ENCODE measurements at places on chromosomes 6 and 20.
A peak's percentile ranks its signal among the peaks of the same experiment; 100 is the strongest.

DNA sequence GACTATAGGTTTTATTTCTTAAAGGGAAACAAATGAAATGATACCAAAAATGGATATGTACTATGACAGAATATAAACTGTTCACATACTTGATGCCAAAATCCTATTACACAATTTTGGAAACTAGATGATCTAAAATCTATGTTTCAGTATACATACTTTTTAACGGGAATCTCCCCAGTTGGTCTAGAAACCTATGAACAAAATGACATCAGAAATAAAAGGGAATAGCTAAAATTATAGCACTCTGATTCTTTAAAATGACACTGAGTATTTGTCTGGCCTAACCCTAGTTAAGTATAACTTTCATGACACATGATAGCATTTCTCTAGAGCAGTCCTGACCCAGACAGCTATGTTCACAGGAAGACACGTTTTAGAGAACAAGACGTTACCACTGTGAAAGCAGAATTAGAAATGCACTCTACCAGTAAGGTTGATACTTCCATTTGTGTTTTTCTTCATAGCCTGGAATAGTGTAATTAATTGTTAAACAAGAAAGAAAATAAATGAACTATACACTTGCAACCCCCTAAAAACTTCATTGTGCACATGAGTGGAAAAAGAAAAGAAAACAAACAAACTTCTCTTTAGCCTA is 3.3 kb downstream of the OSER1 start:
- no peaks in the 10 kb centered on the region for H3K27me3 ChIP-seq
- no peak for DNase-seq
- H3K4me3 ChIP-seq = peak overlapping the region; percentile 13
- peaks cover 21% of the 10 kb centered on the region for H3K36me3 ChIP-seq

DNA sequence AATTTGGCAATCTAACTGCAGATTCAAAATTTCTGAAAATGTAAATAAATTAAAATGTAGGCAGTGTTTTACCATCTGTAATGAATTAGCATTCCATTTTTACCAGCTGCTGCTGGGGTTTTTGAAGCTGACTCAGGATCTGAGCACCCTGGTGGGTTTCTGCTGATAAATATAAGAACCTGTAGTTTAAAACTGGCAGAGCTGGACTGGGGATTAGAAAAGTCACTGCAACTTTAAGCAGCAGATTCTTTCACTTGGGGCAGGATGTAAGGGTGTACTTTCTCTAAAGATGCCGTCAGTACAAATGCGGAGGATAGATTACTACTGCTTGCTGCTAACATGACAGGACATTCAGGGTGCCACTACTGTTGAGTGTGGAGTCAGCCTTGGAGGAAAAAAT is 341.8 kb downstream of the CDKAL1 start:
- no peak overlapping the region for H3K4me3 ChIP-seq
- no peak overlapping the region for H3K27ac ChIP-seq
- peaks cover 32% of the 10 kb centered on the region for H3K36me3 ChIP-seq
- DNase-seq = no peak

DNA sequence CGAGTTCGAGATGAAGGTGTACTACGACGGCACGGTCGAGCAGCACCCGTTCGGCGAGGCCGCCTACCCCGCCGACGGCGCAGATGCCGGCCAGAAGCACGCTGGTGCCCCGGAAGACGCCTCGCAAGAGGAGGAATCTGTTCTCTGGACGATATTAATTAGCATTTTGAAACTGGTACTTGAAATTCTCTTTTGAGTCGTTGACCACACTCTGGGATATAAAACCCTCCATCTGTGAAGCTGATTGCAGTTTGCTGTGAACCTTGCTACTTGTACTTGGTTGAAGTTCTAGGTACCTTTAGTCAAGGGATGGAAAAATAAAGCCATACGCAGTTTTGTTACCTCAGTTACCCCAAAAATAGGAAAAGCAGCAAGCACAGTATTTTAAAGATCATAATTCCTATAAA is 917 bp downstream of the C6orf120 start:
- H3K27me3 ChIP-seq = no peaks in the 10 kb centered on the region
- H3K27ac ChIP-seq = peak overlapping the region; percentile 93
- H3K36me3 ChIP-seq = peaks cover 41% of the 10 kb centered on the region
- peak overlapping the region; percentile 93 for H3K4me3 ChIP-seq
- DNase-seq = no peak

GRCh38 chr6:45816674-45817297 is 198.9 kb downstream of the CLIC5 start:
- no peak overlapping the region for H3K27ac ChIP-seq
- H3K36me3 ChIP-seq = peaks cover 4% of the 10 kb centered on the region
- no peak overlapping the region for H3K4me3 ChIP-seq

GRCh38 chr6:23180504-23181293 is 611.3 kb downstream of the HDGFL1 start:
- H3K27me3 ChIP-seq = no peaks in the 10 kb centered on the region
- H3K4me3 ChIP-seq = no peak overlapping the region
- no peaks in the 10 kb centered on the region for H3K36me3 ChIP-seq
- no peaks in the 10 kb centered on the region for H3K4me1 ChIP-seq
- H3K27ac ChIP-seq = no peak overlapping the region
- DNase-seq = no peak

DNA sequence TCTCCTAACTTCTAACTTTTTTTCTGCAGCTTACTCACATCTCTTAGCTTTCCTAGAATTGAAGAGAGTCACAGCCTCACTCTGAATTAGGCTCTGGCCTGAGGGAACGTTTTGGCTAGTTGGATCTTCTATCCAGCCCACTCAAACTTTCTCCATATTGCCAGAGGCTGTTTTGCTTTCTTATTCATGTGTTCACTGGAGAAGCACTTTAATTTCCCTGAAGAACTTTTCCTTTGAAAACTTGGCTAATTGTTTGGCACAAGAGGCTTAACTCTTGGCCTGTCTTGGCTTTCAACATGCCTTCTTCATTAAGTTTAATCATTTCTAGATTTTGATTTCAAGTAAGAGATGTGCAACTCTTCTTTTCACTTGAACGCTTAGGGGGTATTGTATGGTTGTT is 138.2 kb upstream of the PLCB4 start:
- no peaks in the 10 kb centered on the region for H3K36me3 ChIP-seq
- no peak for DNase-seq
- H3K27me3 ChIP-seq = no peaks in the 10 kb centered on the region
- no peak overlapping the region for H3K4me3 ChIP-seq
- H3K27ac ChIP-seq = no peak overlapping the region

DNA sequence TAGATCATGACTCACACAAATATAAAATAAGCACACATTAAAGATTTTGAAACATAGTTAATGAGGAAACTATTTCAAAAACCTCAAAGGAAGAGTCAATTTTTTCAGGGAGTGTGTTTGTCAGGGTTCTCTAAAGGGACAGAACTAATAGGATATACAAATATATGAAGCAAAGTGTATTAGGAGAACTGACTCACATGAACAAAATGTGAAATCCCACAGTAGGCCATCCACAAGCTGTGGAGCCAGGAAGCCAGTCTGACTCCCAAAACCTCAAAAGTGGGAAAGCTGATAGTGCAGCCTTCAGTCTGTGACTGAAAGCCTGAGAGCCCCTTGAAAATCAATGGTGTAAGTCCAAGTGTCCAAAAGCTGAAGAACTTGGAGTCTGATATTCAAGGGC is 898.0 kb upstream of the EYS start:
- no peaks in the 10 kb centered on the region for H3K36me3 ChIP-seq
- H3K4me3 ChIP-seq = no peak overlapping the region
- H3K27ac ChIP-seq = no peak overlapping the region
- H3K27me3 ChIP-seq = no peaks in the 10 kb centered on the region
- no peaks in the 10 kb centered on the region for H3K4me1 ChIP-seq
- no peak for DNase-seq

- H3K36me3 ChIP-seq = peaks cover 63% of the 10 kb centered on the region
- no peak overlapping the region for H3K4me3 ChIP-seq
- DNase-seq = no peak
- no peaks in the 10 kb centered on the region for H3K27me3 ChIP-seq
- peaks cover 18% of the 10 kb centered on the region for H3K4me1 ChIP-seq
Measured at GRCh38 chr6:161110028-161110779, 118.6 kb downstream of the MAP3K4 start.

DNA sequence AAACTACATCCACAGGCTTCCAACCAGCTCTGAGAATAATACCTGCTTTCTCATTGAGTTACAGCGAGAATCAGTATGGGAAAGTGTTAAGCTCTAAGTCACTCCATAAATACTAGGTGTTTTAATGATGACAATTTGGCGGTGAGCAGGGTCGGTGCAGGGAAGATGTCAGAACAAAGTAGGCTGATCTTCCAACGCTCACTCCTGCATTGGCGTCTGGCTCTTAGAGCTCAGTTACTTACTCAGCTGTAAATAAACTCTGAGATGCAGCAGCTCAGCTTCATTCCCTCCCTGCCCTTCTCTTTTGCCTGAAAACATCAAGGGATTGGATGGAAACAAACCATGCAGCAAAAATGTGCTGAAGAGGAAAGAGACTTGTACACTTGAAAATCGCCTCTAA is 102.5 kb upstream of the SPACA1 start:
- DNase-seq = no peak
- no peak overlapping the region for H3K27ac ChIP-seq
- no peaks in the 10 kb centered on the region for H3K4me1 ChIP-seq
- peaks cover 16% of the 10 kb centered on the region for H3K27me3 ChIP-seq
- H3K36me3 ChIP-seq = no peaks in the 10 kb centered on the region

DNA sequence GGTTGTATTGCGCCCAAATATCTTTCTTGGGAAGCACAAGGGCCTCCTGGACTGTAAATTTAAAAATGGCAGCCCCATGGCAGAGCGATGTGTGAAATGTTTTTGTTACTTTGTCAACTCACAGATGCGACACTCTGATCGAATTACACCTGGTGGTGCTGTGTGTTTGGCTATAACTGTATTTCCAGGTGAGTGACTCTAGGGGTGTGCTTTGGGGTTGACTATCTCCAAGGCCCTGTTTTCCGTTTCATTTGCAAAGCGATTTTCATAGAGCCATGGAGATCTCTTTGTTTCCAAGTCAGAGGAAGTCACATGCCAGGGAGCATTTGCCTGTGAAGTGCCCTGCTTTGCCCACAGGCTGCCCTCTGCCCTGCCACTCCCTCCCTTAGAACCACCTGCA is 93.5 kb downstream of the CDC5L start:
- H3K4me1 ChIP-seq = no peaks in the 10 kb centered on the region
- H3K4me3 ChIP-seq = no peak overlapping the region
- peaks cover 1% of the 10 kb centered on the region for H3K27me3 ChIP-seq
- DNase-seq = no peak
- H3K27ac ChIP-seq = no peak overlapping the region

GRCh38 chr20:62219101-62219991 is 732 bp downstream of the HRH3 start:
- H3K27ac ChIP-seq = no peak overlapping the region
- no peak for DNase-seq
- no peak overlapping the region for H3K4me3 ChIP-seq
- H3K36me3 ChIP-seq = no peaks in the 10 kb centered on the region
- H3K27me3 ChIP-seq = peaks cover 40% of the 10 kb centered on the region
- H3K4me1 ChIP-seq = no peaks in the 10 kb centered on the region

DNA sequence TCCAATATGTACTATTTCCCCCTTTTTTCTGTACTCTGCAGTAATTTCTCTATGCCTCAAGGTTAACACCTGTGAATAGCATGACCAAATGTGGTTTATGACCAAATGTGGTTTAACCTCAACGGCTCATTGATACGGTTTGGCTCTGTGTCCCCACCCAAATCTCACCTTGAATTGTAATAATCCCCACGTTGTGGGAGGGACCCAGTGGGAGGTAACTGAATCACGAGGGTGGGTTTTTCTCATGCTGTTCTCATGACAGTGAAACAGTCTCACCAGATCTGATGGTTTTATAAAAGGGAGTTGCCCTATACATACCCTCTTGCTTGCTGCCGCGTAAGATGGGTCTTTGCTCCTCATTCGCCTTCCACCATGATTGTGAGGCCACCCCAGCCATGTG is 18.7 kb downstream of the DEK start:
- no peaks in the 10 kb centered on the region for H3K27me3 ChIP-seq
- peak overlapping the region; percentile 22 for H3K4me3 ChIP-seq
- peak overlapping the region; percentile 53 for H3K27ac ChIP-seq

DNA sequence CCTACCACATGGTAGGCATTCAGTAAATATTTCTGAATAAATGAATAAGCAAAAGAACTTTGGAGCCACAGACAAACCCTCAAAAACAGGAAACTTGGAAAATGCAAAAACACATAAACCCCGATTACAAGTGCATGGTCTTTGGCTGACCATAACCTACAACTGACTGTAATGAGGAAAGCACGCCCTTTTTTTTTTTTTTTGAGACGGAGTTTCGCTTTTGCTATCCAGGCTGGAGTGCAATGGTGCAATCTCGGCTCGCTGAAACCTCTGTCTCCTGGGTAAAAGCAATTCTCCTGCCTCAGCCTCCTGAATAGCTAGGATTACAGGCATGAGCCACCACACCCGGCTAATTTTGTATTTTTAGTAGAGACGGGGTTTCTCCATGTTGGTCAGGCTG is 11.9 kb upstream of the LATS1 start:
- peaks cover 6% of the 10 kb centered on the region for H3K4me1 ChIP-seq
- peaks cover 31% of the 10 kb centered on the region for H3K36me3 ChIP-seq
- H3K4me3 ChIP-seq = no peak overlapping the region
- no peak for DNase-seq

- peak within 1 kb of the TSS; percentile 78 for H3K4me3 ChIP-seq
- peaks cover 31% of the 10 kb centered on the region for H3K4me1 ChIP-seq
- H3K27me3 ChIP-seq = peaks cover 70% of the 10 kb centered on the region
- peak; percentile 92 for DNase-seq
- H3K27ac ChIP-seq = peak within 1 kb of the TSS; percentile 84
- H3K36me3 ChIP-seq = peaks cover 2% of the 10 kb centered on the region
Measured at GRCh38 chr6:149963462-149964307, at the start of gene ULBP1. TSS of gene ULBP1 (plus strand) at chr6:149963943. CDS start at chr6:149964050, 107 bp downstream.

- no peak overlapping the region for H3K4me3 ChIP-seq
- DNase-seq = peak; percentile 81
- peaks cover 11% of the 10 kb centered on the region for H3K27me3 ChIP-seq
- H3K36me3 ChIP-seq = no peaks in the 10 kb centered on the region
Measured at GRCh38 chr6:44078827-44079671, 48.2 kb downstream of the MRPL14 start.

DNA sequence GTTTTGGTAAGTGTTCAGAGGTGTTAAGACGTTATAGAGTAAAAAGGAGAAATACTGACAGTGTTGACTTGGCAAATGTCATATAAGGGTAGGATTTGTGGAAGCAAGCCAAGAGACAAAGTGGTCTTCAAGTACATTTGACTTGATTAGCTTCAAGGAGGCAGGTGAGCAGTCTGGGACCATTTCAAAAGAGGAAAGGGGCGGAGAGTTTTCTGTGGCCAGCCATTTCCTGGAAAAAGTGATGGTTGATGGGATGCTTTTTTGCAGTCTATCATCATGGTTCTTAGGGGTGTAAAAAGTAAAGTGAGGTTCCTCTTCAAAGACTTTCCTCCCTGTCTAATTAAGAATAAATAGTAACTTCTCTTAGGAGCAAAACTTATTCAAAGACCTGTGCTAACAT is 28.7 kb downstream of the FKBP1A start:
- no peaks in the 10 kb centered on the region for H3K27me3 ChIP-seq
- H3K36me3 ChIP-seq = peaks cover 87% of the 10 kb centered on the region
- peaks cover 67% of the 10 kb centered on the region for H3K4me1 ChIP-seq
- peak overlapping the region; percentile 40 for H3K4me3 ChIP-seq
- DNase-seq = peak; percentile 59

- H3K36me3 ChIP-seq = no peaks in the 10 kb centered on the region
- no peak overlapping the region for H3K27ac ChIP-seq
- peaks cover 21% of the 10 kb centered on the region for H3K27me3 ChIP-seq
- H3K4me1 ChIP-seq = peaks cover 12% of the 10 kb centered on the region
Measured at GRCh38 chr6:46057792-46058191, 42.1 kb upstream of the CLIC5 start.
